NCI-H2171 (cell line): ENCODE measurements at places on chromosomes 16 and 17.

DNA sequence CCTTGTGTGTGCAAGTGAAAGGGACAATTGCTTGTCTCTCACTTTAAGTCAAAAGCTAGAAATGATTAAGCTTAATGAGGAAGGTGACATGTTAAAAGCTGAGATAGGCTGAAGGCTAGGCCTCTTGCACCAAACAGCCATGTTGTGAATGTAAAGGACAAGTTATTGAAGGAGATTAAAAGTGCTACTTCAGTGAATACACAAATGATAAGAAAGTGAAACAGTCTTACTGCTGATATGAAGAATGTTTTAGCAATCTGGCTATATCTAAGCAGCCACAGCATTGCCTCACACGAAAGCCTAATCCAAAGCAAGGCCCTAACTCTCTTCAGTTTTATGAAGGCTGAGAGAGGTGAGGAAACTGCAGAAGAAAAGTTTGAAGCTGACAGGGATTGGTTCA lies 71.0 kb downstream of the CDRT15 start:
- no peak for DNase-seq

GRCh38 chr17:7307686-7308624 lies 527 bp downstream of the EIF5A start:
- DNase-seq, result peak; percentile 23

DNA sequence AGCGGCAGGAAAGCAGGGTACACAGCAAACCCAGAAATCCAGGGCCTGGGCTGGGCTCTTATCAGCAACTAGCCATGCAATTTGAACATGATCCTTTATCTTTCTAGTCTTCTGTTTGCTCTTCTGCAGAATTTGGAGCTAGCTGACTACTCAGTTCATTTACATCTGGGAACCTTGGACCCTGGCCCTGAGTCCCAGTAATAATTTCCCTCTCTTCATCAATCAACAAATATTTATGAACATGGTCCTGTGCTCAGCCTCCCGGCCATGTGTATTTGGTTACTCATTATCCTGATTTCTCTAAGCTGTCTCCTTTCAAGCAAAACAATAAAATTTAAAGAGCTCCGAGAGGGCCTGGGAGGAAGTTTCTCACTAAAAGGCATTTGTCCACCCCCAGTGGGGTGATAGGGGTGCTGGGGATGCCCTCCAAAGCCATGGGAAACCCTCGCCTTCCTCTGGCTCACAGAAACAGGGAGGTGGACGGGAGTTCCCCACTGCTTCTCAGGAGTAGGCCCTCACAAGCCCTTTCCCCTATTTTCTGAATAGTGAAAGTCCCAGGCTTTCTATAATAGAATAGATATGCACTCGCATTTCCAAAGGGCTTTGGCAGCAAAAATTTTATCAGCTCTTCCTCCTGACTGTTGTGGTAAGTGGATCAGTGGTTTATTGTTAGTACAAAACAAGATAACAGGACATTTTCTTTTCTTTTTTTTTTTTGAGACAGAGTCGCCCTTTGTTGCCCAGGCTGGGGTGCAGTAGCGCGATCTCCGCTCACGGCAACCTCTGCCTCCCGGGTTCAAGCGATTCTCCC lies 6.9 kb upstream of the WDR59 start:
- no peak for DNase-seq

GRCh38 chr17:58224315-58224714 lies 5.3 kb upstream of the MKS1 start:
- no peak for DNase-seq

DNA sequence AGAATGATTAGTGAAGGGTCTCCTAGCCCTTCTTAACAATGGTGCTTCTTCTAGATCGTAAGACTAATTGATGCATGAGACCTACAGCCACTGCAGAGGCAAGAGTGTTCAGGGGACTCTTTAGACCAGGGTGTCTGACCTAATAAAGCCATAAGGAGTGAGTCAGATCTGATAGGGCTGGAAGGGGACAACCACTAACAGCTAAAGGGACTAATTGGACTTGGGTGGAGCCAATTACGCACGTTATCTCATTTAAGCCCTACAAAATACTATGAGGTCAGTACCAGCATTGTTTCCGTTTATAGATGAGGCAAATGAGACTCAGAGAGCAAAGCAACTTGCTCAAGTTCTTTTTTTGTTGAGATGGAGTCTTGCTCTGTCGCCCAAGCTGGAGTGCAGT lies 14.5 kb upstream of the RNF222 start:
- no peak for DNase-seq

- peak; percentile 32 for DNase-seq
Measured at GRCh38 chr17:34146440-34147043, 108.5 kb upstream of the CCL2 start.

GRCh38 chr16:11218604-11218962 lies 37.4 kb downstream of the SOCS1 start:
- no peak for DNase-seq

GRCh38 chr16:70665113-70665694 lies 18.8 kb downstream of the IL34 start:
- DNase-seq, result no peak

DNA sequence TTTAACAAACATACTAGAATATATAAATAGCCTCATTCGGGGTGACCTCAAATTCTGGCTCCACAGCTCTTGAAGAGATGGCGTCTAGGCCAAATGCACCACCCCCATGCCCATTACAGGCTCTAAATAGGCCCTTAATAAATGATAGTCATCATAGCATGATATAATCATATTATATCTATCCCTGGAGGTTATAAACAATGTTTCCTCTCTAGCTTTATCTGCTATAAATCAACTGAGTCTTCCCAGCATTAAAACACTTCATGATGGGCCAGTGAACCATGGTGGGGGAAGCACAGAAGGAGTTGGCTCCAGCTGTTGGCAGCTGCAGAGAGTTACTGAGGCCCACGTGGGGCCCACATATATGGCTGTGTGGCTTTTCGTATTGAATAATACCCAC lies 214.9 kb upstream of the MPHOSPH6 start:
- no peak for DNase-seq

GRCh38 chr16:51919736-51920135 lies 627.2 kb downstream of the TOX3 start:
- no peak for DNase-seq

DNA sequence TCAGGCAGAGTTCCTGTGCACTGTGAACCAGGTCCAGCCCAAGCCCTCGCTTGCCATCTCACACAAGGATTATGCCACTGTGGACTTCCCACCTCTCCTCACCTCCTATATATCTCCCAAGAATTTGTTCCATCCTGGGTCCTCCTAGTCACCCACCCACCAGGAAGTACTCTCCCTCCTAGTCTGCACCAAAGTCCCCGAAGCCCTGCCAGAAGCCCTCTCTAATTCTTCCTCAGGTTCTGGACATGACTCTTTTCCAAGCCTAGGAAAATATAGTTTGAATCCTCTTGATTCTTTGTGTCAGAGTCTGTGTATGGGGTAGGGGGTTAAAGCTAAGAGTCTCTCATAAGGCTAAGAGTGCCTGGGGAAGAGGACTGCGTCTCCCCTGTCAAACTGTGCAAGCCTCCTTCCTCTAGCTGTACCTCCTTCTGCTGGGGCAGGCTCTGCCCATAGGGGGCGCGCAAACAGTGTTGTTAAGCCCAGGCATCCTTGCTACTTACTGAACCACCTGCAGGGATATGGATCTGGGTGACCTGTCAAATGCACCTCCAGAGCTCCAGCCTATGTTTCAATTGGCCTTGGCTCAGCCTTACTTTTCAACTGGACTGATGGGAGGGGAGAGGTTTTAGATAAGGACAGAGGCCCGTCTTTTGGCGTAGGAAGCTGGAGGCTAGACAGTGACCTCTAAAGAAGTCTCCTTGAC lies 16.6 kb upstream of the DLX4 start:
- no peak for DNase-seq

DNA sequence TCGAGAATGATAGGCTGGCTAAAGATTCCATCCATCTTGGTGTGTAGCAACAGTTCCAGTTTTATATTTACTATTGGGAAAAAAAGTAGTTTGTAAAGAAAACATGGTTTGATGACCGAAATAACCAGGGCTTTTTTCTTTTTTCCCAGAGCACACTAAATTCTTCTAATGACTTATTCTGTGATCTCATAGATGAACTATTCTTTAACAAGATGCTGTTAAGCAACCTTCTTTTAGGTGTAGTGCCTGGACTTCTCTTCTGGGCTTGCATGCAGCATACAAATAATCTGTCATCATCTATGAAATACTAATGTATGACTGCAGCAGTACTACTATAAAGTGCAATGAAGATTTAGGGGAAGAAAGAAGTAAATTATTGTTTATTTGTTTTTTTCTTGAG lies 11.0 kb upstream of the CAPNS2 start:
- no peak for DNase-seq

- DNase-seq, result no peak
Measured at GRCh38 chr17:61239327-61239726, 160.3 kb upstream of the TBX2 start.

- no peak for DNase-seq
Measured at GRCh38 chr17:2689411-2690164, 22.0 kb downstream of the CLUH start.

- DNase-seq, result no peak
Measured at GRCh38 chr16:58042886-58043515, 17.4 kb downstream of the MMP15 start.

GRCh38 chr16:70440009-70440692 lies 1.3 kb upstream of the ST3GAL2 start:
- no peak for DNase-seq

DNA sequence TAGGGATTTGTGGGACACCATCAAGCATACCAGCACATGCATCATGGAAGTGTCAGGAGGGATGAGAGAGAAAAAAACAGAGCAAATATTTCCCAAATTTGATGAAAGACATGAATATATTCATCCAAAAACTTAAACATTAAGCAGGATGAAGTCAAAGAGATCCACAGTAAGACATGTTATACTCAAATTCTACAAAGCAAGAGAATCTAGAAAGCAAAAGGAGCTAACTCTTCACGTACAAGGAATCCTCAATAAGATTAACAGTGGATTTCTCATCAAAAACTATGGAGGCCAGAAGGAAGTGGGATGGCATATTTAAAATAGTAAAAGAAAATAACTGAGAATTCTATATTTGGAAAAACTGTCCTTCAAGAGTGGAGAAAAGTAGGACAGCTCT lies 374.8 kb downstream of the ZFHX3 start:
- DNase-seq, result peak; percentile 3

DNA sequence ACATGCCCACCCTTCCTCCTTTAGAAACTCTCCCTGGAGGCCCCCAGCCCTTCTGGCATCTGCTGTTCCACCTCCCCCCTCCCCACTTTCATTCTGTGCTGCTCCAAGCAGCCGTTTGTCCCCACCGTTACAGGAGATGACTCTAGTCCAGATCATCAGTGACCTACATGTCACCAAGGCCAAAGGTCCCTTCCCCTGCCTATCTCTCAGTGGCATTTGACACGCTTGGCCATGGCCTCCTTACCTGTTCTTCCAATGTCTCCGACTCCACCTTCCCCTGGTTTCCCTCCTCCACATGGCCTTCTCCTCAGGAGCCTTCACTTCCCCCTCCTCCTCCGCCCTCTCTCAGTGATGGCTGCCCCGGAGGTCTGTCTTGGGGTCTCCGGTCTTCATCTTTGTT lies 9.4 kb downstream of the TMEM92 start:
- no peak for DNase-seq

DNA sequence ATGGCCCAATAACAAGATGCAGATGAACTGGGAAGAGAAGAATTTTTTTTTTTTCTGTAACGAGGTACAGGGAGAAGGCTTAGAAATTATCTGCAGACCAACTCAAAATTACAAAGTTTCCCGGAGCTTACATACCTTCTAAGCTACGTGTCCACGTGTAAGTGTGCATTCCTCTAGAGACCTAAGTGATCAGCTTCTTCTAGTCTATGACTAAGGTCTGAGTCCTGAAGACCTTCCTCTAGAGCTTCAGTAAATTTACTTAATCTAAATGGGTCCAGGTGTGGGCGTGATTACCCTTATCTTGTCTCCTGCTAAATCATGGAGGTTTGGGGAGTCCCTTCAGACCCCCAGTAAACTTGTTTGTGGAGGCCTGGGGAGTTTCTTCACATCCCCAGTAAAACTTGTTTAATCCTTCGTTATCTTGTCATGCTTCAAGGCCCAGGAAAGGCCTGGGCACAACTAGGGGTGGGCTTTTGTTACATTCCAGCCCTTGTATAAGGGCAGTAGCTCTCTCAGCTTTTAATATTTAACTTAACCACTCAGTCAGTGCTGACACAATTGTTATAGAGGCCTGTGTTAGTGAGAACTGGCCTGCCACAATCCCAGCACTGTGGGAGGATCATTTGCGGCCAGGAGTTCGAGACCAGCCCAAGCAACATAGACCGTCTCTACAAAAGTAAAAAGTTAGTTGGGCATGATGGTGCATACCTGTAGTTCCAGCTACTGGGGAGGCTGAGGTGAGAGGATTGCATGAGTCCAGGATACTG lies 342.3 kb downstream of the SNX29 start:
- no peak for DNase-seq

GRCh38 chr17:82041144-82041814 lies 3.8 kb upstream of the DCXR start:
- DNase-seq, result no peak

DNA sequence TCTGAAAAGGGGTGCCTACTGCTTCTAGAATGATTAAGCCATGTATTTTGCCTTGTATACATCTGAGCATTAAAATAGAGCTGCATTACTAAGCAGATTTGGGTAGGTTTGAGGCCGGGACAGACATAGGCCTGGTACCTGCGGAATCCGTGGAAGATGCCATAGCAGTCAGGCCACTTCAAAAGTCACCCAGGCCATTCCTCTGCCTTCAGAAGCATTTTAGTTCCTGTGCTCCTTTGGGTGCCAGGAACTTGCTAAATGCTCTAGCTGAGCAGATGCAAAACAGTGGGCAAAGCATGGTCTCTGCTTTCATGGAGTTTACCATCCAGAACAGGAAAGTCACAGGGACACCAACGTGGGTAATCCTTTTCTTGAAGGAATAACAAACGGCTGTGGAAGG lies 5.7 kb upstream of the TMEM100 start:
- DNase-seq, result no peak

- DNase-seq, result no peak
Measured at GRCh38 chr16:29644338-29644857, 18.6 kb upstream of the SPN start.
